ENCODE measurements at places on chromosomes 12 and 14.

DNA sequence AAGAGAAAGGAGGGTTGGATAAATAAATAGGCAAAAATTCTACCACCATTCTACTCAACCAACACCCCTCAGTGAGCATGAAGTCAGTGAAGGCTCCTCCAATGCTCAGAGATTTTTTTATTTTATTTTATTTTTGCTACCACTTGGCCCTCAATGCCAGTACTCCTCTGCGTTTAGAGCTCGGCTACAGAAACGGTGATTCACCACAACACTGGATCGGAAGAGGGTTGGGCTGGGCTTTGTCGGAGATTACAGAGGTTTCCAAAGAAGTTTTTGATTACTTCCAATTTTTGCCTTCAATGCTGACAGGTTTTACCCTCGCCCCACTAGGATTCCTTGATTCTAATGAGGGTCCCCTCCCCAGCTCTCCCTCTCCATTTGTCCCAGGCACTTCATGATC is 1027.2 kb upstream of the TMEM132C start:
- DNase-seq = no peak

- no peak for DNase-seq
Observed at GRCh38 chr14:90546767-90547166, 149.9 kb downstream of the CALM1 start.

GRCh38 chr14:69287098-69288010 is 27.4 kb downstream of the GALNT16 start:
- DNase-seq = no peak

DNA sequence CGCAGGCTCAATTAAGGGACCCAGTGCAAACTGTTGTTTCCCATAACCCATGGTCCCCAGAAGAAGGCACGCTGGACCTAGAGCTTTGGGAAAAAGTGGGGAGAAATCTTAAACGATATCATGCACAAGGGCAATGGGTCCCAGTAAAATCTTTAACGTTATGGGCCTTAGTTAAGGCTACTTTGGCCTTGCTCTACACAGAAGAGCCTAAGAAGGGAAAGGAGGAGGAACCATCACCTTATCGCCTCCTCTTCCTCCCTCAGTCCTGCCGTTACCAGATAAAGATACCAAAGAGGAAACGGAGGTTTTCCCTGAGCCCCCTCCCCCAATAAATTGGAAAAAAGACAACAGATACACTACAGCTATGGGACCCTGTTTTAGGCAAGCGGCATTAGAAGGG is 116.9 kb downstream of the PPHLN1 start:
- no peak for DNase-seq

DNA sequence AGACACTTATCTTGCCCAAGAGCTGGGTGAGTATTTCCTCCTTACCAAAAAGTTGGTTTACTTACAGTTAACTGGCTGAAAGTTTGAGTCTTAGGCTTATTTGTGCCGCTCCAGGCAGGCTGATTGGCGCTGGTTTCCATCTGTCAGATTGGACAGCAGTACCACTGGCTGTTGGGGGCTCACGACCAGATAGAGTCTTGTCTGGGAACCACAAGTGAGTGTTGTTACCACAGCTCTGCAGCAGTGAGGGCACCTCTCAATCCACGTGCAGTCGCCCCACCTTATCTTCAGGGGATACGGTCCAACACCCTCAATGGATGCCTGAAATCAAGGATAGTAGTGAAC is 58.9 kb downstream of the DDX51 start:
- DNase-seq = no peak
